ENCODE measurements at places on chromosomes 11 and 22. TPM values are rescaled to one million over a fixed set of nuclear protein-coding genes. Genes with fewer than 3 reads are reported as not detected.

- DNase-seq, result no peak
Observed at GRCh38 chr11:74543991-74544390, 48.4 kb upstream of the POLD3 start.

DNA sequence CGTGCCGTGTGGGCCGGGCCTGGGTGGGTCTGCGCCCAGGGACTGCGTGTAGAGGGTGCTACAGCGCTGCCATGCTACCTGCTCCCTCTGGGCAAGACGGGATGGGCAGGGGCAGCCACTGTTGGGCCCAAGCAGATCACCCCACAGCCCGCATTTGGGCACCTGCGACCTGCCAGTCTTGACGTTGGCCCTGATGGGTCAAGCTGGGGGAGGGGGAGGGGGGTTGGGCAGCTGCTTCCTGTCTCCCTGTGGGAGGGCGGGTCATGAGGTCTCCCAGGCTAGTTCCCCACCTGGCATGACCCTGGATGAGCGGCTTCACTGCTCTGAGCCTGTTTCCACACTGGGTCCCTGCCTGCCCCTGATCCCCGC lies 2.8 kb upstream of the RPS19BP1 start:
- DNase-seq, result no peak

DNA sequence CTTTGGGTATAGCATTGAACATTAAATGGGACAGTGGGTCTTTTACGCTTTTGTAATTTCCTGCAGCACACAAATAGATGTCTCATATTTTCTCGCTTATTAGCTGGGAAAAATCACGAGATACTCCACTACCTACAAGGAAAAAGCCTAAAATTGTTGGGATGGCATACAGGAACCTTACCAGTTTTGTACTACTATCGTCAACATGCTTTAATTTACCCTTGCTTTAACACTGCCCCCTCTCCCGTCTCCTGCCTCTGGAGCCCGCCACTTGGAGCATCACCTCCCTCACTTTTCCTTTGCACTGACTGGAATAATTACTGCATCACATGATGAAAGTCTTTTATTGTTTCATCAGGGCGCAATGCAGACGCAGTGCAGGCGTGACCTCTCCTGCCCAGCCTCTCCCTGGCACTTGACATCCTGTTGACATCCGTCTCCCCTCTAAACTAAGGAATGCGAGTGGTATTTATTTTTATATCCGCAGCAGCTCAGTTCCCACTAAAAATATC lies 1.0 kb upstream of the FNBP4 start:
- DNase-seq, result peak; percentile 45

GRCh38 chr11:94310191-94310875 lies 6.0 kb downstream of the IZUMO1R start:
- no peak for DNase-seq

- DNase-seq, result no peak
Observed at GRCh38 chr22:27669798-27670599, 131.6 kb downstream of the MN1 start.

DNA sequence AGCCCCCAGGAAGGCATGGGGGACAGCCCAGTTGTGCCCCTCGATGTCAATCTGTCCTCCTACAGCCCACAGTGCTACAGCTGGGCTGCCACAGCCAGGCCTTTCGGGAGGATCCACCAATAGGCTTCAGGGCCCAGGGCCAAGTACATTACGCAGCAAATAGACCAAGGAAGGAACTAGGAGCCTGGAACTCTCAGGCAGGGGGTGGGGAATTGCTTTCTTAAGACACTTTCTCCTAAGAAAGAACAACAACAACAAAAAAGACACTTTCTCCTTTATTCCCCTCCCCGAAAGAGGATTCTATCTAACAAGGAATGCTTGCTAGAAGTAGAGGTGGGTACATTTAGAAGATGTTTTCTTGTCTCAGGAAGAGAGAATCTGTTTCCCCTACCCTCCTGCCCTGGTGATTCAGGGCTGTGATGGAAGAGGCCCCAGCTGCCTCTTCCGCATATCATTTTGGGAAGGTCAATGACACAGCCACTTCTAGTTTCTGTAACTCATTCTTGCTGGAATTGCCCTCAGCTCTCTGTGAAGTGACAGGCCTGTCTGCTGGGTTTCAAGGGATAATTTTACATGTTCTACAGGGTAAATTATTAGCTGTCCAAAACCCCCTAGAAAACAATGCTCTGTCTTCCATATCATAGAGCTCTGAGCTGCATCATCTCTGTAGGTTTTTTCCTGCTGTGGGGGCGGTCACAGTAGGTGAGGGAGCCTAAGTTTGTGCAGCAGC lies 6.0 kb upstream of the MALAT1 start:
- DNase-seq, result peak; percentile 89

DNA sequence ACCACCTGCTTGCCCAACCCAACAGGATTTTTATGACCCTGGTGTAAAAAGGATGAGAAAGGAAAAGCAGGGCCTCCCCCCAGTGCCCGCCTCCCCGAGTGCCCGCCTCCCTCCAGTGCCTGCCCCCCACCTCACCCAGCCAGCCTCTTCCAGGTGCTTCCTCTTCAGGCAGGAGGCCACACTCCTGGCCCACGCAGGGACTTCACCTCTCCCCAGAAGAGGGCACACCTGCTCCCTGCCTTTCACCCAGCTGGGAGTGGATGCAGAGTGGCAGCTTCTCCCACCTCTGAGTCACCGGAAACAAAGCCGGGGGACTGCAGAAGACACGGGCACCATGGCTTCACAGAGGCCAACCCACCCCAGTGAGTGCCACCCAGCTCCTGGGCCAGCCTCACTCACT lies 16.1 kb downstream of the CPT1A start:
- no peak for DNase-seq

Gene BDNF
- total RNA-seq, result 0.48 TPM

Gene ANO5
- 1.1 TPM for total RNA-seq

Gene MMP12
- total RNA-seq, result not detected

Gene MPPED2
- total RNA-seq, result 10.1 TPM
